IPS DF 19.7 (cell line): ENCODE measurements at places on chromosomes 16 and 17.

GRCh38 chr17:74532115-74532514 lies 840 bp upstream of the CD300LB start:
- peak; percentile 59 for DNase-seq

DNA sequence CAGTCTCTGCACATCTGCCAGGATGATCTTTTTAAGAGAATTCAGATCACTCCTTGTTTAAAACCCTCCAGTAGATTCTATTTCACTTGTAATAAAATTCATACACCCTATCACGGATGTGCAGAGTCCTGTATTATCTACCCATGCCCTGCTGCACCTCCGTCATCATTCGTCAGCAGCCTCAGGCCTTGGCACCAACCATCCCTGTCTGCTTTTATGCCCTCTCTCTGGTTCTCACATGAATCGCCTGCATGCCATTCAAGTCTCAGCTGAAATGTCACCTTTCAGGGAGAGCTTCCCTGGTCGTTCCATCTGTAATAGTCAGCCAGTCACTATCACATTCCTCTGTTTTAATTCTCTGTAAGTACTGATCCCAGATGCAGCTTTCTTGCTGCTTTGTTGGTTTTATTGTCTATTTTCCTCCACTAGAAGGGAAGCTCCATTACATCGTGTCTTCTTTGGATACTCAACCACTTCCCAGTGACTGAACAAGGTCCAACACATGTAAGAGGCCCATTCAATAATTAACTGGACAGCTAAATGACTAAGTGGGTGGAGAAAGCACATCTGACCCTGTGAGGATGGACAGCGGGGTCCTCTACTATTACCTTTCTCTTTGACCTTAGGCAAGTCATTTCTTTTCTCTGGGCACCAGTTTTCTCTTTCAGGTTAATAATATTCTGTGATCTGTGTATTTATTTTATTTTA lies 81.2 kb upstream of the GOT2 start:
- no peak for DNase-seq

- no peak for DNase-seq
Measured at GRCh38 chr17:78935419-78936323, 10.5 kb upstream of the TIMP2 start.

DNA sequence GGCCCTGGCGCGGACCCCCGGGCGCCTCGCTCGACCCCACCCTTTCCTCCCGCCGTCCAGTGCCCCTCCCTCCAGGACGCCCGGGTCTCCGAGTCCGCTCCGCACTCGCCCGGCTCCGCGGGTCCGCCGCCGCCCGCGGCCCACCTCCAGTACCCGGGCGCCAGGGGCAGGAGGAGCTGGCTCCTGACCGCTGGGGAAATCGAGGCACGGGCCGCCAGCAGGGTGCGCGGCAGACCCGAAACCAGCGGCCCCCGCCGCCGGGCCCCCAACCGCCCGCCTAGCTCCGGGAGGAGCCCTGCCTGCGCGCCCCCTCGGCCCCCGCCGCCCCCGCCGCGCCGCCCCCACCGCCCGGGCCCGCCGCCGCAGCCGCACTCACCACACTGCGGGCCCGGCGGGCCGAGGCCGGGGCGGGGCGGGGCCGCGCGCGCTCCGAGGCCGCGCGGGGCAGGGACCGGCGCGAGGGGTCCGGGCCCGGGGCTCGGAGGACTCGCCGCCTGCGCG lies 333 bp downstream of the MAFG start:
- no peak for DNase-seq

GRCh38 chr17:14693382-14693781 lies 392.5 kb downstream of the HS3ST3B1 start:
- DNase-seq: no peak

- no peak for DNase-seq
Measured at GRCh38 chr16:4319454-4320421, 3.9 kb downstream of the GLIS2 start.

DNA sequence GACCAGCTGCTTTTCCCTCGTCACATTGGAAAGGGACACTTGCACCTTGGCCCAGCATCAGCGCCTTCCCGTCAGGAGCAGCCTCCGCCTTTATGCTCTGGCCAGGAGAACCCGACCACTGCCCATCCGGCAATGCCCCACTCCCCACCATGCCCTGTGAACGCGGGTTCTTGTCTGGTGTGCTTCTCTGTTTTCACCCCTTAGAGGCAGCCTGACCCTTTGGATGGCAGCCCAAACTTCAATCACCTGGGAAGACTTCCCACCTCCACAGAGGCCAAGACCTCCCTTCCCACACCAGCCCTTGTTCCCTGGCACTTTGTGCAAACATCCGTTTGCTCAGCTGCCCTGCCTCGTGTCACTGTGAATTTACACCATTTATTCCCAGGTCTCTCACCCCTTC lies 87.0 kb downstream of the DNAH17 start:
- no peak for DNase-seq

- no peak for DNase-seq
Measured at GRCh38 chr17:74603037-74603635, 11.1 kb upstream of the CD300LD start.

- DNase-seq: no peak
Measured at GRCh38 chr17:16048811-16049449, 49.3 kb downstream of the TTC19 start.

DNA sequence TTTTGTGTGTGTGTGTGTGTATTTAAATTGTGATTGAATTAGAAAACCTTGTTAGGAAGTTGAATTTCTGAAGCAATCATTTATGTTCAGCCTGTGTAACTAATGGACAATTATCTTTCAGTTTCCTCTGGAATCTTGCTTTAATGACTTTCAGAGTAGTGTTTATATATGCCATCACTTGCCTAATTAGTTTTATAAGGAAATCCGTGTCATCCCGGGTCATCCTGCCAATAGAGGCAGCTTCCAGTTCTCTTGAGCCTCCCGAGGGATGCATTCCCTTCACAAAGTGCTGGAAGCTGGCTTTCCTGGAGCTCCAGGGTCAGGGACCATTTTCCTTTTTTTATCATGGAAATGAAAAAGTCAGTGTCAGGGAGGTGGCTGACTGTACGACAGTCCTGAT lies 42.9 kb downstream of the PRKCA start:
- DNase-seq: no peak

GRCh38 chr17:29582254-29582765 lies 7.1 kb downstream of the GIT1 start:
- DNase-seq: no peak

DNA sequence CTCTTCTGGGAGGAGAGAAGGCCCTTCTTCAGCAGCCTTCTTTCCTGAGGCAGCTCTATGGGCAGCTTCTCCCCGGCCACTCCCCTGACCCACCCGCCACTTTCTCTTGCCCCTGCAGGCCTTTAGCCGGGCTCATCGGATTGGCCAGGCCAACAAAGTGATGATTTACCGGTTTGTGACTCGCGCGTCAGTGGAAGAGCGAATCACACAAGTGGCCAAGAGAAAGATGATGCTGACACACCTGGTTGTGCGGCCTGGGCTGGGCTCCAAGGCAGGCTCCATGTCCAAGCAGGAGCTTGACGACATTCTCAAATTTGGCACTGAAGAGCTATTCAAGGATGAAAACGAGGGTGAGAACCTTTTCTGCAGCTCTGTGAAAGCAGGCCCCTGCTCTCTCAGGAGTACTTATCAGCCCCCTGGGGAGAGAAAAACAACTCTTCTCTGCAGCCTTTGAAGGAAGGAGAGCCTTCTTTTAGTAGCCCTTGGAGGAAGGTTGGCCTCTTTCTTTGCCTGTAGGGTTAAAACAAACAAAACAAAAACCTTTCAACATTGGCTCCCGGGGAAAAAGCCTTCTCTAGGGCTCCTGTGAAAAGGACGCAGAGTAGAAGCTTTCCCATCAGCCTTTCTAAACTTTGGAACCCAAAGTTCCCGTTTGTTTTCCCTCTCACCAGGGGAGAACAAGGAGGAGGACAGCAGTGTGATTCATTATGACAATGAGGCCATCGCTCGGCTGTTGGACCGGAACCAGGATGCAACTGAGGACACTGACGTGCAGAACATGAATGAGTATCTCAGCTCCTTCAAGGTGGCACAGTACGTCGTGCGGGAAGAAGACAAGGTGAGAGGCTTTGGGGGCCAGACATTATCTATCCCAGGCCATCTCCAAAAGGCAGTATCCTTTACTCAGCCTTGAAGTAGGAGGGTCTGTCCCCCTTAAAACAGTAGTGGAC lies 12.7 kb downstream of the RNF227 start:
- DNase-seq: no peak

DNA sequence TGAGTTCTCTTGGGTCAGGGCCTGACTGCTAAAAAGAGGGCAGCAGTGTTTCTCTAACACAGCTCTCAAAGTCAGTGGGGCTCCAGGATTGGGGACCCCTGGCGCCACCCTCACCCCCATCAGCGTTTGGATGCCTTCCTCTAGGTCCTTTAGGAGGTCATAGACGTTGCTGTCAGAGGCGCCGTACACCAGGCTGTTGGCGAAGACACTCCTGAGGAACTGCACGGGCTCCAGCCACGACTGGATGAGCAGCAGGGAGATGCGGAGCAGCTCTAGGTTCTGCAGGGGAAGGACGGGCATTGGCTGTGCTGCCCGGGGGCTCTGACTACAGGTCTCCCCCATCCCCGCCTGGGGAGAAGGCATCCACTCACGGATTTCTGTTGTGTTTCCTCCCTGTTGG lies 993 bp downstream of the GH1 start:
- no peak for DNase-seq

DNA sequence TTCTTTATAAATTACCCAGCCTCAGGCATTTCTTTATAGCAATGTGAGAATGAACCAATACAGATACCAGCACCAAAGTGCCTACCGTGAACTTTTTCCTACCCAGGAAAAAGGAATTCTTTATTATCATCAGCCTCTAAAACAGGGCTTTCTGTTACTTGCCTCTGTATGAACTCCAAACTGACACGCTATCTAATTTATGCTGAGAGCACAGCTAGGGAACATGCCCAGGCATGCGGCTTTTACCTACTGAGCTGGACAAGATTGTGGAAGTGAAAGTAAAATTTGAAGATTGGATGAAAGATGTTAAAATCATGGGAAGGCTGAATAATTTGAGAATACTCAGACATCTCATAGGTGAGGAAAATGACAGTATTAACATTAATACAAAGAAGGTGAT lies 24.4 kb upstream of the ADCY9 start:
- DNase-seq: no peak

GRCh38 chr16:16083421-16084156 lies 134.2 kb downstream of the ABCC1 start:
- no peak for DNase-seq

- DNase-seq: no peak
Measured at GRCh38 chr16:57148481-57148880, 37.4 kb downstream of the PSME3IP1 start.

- DNase-seq: no peak
Measured at GRCh38 chr16:61581417-61582046, 454.7 kb downstream of the CDH8 start.

GRCh38 chr16:68406458-68407152 lies 41.7 kb downstream of the SMPD3 start:
- no peak for DNase-seq

DNA sequence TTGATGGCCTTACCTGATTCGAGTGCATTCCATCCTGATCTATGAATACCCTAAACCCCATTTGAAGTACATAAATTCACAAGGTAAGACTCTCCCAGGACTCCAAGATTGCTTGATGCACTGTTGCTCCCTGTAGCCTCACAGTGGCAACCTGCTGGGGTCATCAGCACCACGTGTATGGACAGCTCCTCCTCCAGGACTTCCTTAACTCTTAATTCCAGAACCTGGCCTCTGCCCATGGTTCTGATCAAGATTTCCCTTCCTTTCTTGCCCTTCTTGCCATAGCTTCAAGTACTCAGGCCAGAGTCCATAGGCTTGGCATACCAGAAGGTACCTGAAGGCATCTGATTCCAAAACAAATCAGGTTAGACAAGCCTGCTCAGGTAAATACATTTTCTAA lies 34.0 kb upstream of the NLK start:
- peak; percentile 67 for DNase-seq

DNA sequence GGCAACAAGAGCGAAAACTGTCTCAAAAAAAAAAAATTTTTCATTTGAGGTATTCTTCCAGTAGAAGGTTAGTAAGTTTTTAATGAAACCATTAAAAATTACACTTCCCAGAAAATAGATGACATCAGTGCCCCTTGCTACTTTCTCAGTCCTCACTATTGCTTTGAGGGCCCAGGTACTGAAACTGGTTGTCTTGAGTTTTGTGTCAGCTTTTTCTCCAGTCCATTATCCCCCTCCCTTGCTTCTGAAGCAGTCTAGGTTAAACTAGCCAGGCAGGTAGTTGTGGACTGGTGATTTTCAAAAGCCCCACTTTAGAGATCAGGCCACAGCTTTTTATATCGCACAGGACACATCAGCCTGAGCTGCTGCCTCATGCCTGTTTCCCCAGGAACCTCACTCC lies 10.9 kb downstream of the SMCR8 start:
- no peak for DNase-seq

- DNase-seq: no peak
Measured at GRCh38 chr16:57444711-57445110, 2.5 kb downstream of the CIAPIN1 start.

DNA sequence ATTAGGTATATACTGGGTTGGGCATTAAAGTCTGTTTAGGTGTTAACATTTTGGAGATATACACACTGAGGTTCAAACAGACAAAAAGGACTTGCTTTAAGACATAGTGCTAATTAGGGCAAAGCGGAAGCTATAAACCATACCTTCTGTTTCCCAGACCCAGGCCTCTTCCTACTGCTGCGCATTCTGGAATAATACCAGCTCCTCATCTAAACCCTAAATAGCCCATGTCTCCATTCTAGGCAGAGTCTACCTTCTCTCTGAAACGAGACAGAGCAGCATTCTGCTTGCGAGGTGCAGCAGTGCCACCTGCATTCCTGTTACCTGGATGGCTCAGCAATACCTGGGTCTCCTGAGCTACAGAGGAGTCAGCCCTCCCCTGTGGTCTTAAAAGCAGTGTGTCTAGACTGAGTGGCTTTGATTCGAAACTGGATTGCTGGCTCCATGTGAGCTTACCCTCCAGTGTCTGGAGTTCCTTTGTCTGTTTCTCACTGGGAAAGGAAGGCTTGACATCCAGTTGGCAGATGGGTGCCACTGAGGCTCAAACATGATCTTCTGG lies 6.4 kb downstream of the YPEL2 start:
- DNase-seq: no peak

DNA sequence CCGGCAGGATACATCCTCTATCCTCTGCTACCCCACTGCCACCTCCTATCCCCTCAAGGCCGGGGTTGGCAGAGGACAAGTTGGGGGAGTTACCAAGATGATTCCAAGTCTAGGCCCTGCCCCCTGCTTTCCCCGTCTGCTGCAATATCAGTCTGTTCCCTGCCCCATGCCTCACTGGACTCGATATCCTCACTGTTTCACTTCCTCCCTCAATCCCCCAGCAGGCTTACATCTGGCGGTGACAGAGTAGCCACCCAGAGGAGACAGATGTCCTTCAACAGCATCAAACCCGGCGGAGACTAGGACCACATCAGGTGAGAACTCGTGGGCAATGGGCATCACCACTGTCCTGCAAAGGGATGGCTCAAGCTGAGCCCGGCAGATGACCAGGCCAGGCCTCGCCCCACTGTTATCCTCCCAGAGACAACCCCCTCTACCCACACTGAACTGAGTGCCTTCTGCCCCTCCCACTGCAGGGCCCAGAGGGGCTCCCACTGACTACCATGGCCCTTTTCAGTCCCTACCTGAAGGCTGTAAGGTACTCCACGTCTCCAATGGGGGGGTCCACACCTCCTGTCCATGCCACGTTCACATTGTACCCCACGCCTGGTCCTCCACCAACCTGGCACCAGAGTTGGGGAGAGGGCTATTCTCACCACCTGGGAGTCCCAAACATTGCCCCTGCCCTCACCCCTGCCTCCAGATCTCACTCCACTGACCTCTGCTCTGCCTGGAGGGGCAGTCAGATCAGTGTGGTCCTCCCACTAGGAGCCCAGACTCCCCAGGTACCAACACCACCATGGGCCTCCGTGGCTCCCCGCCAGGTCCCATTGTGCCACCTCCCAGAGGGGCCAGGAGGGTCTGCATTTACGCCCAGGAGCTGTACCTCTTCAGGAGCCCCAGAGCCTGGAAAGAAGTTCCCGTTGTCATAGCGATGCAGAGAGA lies 9.6 kb downstream of the G6PC3 start:
- DNase-seq: no peak
